SW480 (cell line): ENCODE measurements at places on chromosomes 5 and 9.

- DNase-seq: no peak
Observed at GRCh38 chr9:6689893-6690674, 44.6 kb upstream of the GLDC start.

DNA sequence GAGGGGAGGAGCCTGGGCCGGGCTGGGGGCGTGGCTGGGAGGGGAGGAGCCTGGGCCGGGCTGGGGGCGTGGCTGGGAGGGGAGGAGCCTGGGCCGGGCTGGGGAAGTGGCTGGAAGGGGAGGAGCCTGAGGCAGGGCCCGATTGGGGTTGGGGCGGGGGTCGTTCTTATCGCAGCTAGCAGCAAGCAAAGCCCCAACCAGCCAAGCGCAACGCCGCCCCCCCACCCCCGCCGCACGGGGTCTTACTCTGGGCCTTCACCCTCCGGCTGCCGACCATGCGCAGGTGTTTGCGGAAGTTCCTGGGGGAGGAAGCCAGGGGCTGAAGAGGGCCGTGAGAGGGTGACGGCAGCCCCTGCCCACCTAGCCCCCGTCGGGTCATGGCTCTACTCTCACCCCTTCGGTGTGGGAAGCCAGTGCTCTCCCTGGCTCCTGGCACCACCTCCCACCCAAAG, 5.0 kb downstream of the NSMF start:
- peak; percentile 84 for DNase-seq

- peak; percentile 91 for DNase-seq
Observed at GRCh38 chr5:181173420-181174342, 26.3 kb downstream of the OR2V2 start.

DNA sequence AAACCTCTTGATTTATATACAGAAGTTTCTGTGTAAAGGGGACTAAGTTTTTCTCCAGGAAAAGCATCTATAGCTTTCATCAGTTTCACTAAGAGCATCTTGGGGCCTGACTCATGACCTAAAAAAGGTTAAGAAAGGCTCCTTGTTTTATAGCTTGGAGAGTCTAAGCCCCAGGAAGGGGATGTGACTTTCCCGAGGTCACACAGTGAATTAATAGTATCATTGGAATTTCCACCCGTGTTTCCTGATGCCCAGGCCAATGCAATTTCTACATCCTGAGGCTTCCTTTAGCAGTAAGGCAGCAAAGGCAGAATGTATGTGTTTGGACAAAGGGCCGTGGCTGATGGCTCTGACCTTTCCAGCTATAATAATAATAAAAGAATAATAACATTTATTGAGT, 8.6 kb downstream of the MORN5 start:
- DNase-seq: no peak

DNA sequence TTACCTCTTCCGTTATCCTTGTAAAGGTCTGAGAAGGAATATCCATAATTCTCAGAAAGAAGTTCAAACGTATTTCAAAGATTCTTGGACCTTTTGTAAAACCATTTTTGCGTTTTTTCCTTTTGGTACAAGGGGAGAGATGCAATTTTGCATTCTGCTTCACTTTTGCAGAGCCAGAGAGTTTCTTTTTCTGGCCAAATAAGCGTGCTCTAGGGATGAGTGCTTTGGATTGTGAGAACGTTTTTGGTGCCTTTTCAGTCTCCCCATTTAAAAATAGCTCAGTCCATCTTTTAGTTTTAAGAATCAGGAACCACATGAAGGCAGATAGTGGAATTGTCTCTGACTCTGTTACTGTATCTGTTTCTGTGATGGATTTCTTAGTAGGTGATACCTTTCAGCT, 1.5 kb downstream of the ARHGAP26 start:
- DNase-seq: no peak

DNA sequence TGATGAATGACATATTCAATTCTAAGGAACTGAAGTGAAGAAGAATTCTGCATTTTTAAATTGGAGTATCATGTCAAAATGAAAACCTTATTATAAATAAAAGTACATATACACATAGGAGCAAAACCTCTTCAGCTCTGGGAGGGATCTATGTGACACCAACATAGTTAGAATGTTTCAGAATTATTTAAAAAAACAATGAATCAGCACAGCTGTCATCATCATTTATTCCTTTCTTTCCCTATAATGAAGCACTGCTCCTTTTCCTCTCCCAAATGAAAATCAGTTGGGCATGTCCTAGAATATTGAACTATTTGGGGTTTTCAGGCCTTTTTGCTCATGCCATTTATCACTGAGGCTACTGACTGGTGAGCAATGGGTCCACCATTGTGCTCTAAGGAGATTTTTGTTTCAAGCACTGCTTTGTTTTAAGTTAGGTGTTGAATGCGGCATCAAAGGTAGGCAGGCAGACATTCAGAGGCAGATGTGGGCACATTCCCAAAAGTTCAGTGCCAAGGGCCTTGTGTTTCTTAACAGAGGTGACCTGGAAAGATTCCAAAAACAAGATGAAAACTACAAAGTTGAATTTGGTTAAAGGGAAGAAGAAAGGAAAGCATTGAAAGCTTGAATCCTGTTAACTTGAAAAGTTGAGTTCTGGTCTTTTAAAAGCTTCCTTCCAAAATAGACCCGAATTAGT, 126.4 kb upstream of the ADAMTSL1 start:
- DNase-seq: no peak

DNA sequence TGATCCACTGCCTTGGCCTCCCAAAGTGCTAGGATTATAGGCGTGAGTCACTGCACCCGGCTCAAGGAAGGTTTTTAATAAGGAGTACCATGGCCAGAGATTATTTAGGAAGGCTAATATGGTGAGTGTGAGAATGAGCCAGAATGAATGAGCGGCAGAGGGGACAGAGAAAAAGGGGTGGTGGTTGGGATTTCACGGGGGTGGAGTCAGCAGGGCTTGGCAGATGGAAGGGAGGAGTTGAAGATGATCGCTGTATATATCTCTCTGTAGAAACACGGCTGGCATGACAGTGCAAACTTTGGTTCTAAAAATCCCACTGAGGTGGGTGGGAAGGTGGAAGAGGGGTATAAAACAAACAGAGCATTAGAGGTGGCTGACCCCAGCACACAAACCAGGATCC, 176.7 kb upstream of the TBC1D2 start:
- DNase-seq: no peak

DNA sequence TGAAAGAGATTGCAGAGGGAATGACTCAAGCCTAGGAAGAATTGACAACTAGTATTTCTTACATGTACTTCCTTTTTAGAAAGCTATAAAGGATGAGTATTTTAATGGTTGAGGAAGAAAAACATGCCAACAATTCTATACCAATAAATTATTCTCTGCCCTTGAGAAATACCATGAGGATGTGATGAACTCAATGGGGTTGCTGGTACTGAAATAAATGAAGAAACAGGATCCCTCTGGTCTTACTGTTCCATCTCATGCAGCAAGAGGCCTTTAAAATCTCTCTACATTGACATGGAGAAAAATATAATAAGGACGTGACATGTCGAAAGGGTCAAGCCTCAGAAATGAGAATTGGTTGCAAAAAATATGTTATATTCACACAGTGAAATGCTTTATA, 477.3 kb downstream of the GABRG2 start:
- DNase-seq: no peak

GRCh38 chr9:130824643-130825350, 10.3 kb upstream of the ABL1 start:
- DNase-seq: no peak

DNA sequence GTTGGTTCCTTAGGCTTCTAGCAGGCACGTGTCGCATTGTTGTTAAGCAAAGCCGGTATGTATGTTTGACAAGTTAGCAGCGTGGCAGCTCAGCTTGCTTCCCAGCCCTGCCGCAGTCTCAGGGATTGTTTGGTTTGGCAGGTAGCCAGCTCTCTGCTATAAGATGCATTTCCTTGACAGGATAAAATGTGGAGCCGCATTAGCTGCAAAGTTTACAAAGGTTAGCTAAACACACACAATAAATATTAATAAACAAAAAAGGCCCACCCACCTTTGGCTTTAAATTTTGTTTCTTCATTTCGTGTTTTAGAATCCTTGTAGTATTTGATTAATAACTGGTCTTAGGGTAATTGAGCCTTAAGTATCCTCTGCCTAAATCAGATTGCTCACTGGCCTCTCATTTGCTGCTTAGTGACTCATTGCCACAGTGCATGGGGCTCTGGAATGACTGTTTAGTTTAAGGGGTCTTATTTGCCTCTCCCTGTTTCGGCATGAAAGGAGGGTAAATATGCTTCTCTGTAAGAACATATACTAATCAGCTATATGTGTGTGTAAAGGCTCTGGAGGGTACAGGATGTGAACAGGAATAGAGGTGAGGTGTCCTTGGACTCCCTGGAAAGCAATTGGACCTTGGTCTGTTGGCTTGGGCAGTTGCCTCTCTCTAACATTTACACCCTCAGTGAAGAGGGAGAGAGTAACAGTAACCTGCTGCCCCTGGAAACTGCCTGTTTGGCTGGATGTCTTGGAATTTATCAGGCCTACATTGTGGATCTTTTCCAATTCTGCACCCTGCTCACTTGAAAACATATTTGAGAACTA, 122.0 kb downstream of the GDNF start:
- DNase-seq: peak; percentile 28

DNA sequence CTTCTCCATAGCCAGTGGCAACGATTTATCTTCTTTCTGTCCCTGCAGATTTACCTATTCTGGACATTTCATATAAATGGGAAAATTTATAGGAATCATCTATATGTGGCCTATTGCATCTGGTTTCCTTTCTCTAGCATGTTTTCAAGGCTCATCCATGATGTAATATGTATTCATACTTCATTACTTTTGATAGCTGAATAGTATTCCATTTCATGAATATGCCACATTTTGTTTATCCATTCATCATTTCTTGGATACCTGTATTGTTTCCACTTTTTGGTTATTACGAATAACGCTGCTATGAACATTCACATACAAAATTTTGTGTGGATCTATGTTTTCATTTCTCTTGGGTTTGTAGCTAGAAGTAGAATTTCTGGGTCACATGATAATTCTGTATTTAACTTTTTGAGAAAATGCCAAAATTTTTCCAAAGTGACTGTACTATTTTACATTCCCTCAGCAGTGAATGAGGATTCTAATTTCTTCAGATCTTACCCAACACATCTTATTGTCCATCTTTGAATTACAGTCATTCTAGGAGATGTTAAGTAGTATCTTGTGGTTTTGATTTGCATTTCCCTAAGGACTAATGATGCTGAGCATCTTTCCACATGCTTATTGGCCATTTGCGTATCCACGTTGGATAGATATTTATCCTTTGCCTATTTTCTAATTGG, 3.6 kb downstream of the IARS1 start:
- no peak for DNase-seq

DNA sequence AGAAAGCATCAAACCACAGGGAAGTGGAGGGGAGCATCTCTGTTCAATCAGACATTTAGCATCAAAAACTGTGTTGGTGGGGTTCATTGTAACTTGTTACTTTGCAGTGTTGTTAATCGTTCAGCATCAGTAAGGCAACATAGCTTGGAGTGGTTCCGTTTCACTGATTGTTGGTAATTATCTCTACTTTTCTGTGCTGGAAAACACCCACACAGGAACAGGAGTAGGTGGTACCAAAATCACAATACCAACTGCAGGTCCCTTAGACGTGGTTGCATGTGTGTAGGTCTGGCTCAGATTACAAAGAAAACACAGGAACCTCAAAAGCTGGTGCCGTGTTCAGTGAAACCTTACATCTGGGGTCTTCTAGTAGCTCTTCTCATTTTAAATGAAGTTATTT, 146.8 kb downstream of the RNF180 start:
- DNase-seq: no peak

DNA sequence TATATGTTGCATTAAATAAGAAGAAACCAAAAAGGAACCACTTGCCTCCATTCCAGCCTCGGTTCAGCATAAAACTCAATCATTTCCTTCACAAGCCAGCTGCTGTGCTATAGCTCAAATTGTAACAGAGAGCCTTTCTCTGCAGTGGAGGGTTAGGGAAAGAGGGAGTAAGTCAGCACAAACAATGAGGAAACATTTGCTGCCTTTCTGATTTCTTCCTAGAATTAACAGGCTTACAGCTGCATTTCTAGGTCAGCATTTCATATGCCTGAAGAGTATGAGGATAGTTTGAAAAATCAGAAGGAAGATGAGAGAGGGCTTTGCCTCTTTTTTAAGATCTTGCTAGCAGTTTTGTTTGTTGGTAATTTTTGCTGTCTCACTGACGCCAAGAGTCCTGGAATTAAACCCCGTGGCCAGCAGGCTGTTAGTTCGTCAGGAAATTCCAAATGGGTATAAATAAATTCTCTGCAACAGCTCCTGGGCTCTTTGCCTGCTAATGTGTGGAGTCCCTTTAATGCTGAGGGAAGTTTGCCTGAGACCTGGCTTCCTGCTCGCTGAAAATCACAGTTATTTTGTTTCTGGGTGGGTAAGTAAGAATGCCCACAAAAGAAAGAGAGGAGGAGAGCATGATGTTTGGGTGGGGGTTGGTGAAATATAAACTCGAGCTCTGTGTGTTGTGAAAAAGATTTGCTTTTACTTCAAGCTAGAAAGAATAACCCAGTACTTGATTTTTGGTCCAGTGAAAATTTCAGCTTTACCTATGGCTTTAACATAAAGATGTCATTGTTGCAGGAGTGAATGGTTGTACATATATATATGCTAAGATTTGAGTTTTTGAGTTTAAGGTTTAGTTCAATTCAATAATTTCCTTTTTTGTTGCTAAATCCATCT, 148.1 kb upstream of the DMRT1 start:
- no peak for DNase-seq

GRCh38 chr5:61999371-61999770, 306.6 kb upstream of the KIF2A start:
- no peak for DNase-seq

GRCh38 chr5:74105126-74105780, 479.3 kb downstream of the ARHGEF28 start:
- DNase-seq: no peak

DNA sequence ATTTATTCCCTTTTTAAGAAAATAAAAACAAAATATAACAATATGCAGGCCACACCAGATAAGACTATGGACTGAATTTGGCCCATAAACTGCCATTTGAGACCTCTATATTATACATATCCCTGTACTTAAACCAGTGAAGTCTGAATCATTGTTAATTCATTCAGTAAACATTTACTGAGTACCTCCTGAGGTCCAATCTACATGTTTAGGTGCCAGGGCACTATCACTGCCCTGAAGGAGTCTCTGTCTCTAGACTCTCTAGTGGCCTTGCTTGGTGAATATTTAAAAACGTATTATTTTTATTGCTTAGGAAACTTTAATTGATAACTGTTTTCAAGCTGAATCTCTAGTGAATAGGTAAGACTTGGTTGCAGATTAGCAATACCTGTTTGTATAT, 74.7 kb upstream of the ELL2 start:
- DNase-seq: no peak

DNA sequence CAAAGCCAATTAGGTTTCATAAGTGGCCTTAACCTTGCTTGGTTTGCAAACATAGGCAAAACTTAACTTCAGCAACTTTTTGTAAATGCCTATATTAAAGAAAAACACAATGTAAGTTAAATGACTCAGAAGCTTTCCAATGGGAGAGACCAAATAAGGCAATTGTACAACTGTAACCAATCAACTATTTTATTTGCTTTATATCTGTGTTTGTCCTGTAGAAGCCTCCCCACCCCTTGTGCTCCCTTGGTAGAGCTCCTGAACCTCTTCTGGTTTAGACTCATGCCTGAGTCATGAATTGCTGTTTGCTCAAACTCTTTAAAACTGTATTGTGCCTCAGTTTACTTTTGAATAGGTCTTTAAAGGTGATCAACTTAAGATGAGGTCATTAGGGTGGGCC, 3.0 kb upstream of the C1QTNF3 start:
- no peak for DNase-seq

GRCh38 chr5:14267991-14268708, 125.0 kb downstream of the TRIO start:
- DNase-seq: peak; percentile 98

GRCh38 chr5:150141544-150142184, 14.0 kb downstream of the PDGFRB start:
- no peak for DNase-seq
